Naive B cell (primary cell): ENCODE measurements at places on chromosomes 3 and 15. TPM values are rescaled to one million over a fixed set of nuclear protein-coding genes. Genes with fewer than 3 reads are reported as not detected.

GRCh38 chr15:56099311-56099710 lies 105.9 kb upstream of the NEDD4 start:
- DNase-seq: no peak

DNA sequence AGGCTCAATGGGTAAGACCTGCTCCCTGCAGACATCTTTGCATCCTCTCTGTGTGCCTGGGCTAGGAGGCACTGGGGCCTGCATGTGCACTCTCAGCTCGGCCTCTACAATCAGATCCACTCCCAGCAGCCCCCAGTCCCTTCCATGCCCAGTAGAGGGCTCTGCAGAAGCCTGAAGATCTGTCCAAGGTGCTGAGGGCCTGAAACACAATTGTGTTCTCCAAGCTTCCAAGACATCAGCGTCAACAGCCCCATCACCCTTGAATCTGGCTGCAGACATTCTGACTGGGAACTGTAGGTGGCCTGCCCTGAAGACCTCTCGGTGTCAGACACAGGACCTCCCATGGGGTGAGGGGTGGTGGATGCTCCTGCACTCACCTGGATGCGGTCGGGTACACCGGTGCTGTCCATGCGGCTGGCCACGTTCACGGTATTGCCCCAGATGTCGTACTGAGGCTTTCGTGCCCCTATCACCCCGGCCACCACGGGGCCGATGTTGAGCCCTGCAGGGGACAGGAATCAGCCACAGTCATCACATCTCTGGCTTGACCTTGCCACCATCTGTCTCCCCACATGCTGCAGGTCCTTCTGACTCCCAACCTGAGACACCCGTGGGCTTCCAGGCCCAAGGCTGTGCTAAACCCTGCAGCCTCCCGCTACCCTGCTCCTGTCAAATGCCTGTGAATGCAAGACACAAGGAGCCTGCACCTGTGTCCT lies 84.7 kb downstream of the SEC22A start:
- no peak for DNase-seq

DNA sequence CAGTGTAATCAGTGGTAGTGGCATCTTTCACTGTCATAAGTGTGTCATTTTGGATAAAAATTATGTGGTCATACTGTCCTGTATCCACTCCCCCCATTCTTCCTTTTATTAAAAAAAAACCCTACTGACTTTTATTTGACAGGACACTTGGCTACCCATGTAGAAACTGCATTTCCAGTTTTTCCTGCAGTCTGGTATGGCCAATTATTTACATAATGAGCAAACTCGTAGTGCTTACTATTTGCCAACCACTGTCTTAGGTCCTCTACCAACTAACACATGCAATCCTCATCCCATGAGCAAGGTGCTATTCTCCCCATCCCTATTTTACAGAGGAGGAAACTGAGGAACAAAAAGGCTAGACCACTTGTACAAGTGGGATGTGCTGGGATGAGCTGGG lies 129.1 kb downstream of the MECOM start:
- no peak for DNase-seq

- DNase-seq: no peak
Measured at GRCh38 chr3:189655617-189656016, 24.4 kb downstream of the TP63 start.

TRPM1 gene
- polyA plus RNA-seq: 0.09 TPM

TMCO5A gene
- polyA plus RNA-seq: not detected

RBPMS2 gene
- 0.29 TPM for polyA plus RNA-seq

ALDH1L1 gene
- not detected for polyA plus RNA-seq

PODXL2 gene
- polyA plus RNA-seq: 2.0 TPM

TMEM45A gene
- not detected for polyA plus RNA-seq
